ENCODE measurements at places on chromosomes 12 and 14. TPM values are rescaled to one million over a fixed set of nuclear protein-coding genes. Genes with fewer than 3 reads are reported as not detected.

The RPS6KL1 gene
- 1.2 TPM for total RNA-seq

The TCL1B gene
- not detected for total RNA-seq

The STYX gene
- total RNA-seq: 13.1 TPM

The PLEKHH1 gene
- total RNA-seq: 0.33 TPM

The USP44 gene
- total RNA-seq: 27.4 TPM

The HOXC10 gene
- not detected for total RNA-seq

The PZP gene
- not detected for total RNA-seq

The PLEKHG7 gene
- not detected for total RNA-seq

The RBM19 gene
- total RNA-seq: 15.4 TPM

The MYL6B gene
- total RNA-seq: 98.6 TPM

The SLC4A8 gene
- 3.3 TPM for total RNA-seq

- no peak for DNase-seq
These were observed 747.3 kb downstream of the NRXN3 start for GRCh38 chr14:78917462-78917861.

DNA sequence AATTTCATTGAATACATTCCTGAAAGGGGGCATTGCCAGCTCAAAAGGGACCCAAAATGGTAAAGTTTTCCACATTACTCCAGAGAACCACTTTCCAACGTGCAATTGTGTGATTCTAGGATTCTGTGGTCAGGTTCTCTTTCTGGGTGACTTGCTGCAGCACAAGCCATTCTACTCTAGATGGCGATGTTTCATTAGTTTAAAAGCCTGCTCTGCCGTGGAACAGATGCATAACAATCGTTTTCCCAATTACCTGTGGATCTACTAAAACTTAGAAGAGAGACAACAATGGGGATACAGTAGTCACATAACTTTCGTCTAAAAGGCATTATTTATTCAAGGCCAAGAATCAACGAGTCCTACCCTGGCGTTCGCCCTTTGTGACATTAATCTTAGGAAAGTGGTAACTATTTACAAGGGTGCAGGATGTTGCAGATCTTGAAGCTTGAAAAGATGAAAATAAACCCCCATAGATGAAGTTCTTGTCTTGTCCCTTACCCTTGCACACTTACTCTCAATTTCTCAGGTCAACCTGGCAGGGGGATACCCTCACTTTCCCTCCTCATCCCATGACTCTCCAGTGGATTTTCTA, 400.9 kb downstream of the SNAPC1 start:
- DNase-seq: peak; percentile 69

GRCh38 chr14:56124327-56124726, 6.1 kb downstream of the PELI2 start:
- peak; percentile 42 for DNase-seq

GRCh38 chr12:57473392-57473791, 6.3 kb downstream of the ARHGAP9 start:
- no peak for DNase-seq

DNA sequence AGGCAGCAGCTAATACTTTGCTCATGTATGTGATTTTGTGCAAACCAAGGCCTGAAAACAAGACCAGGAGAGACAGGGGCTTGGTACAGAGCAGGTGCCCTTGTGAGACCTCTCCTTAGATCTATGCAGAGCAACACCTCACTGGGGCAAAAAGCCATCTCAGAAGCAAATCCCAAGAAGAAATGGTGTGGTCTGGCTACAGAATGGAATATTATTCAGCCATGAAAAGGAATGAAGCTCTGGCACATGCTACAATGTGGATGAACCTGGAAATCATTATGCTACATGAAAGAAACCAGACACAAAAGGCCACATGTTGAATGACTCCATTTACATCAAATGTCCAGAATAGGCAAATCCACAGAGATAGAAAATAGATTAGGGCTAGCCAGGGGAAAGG, 61.6 kb downstream of the KDM2B start:
- DNase-seq: no peak

- DNase-seq: no peak
These were observed 99.4 kb upstream of the PLEKHA5 start for GRCh38 chr12:19030180-19030579.

DNA sequence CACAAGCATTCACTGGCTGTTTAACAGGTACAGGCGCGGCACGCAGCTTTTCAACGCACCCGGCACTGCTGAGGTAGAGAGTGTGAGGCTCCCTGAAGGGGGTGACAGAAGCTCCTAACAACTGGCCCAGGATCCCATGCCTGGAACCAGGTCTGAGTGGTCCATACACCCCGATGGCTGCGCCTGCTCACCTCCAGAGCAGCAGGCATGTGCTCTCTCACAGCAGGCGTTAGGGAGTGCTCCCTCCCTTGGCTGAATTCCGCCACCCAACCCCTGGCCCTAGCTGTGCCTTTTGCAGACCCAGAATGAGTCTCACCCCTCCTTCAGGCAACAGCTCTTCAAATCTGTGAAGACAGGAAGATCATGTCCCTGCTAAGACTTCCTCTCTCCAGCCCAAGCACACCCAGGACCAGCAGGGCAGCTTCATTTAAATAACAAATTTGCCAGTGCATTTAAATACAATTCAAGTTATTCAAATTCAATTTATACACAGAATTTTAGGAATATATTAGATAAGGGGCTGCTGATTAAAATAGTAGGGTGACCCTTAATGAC, 86.0 kb downstream of the SETD3 start:
- DNase-seq: no peak

DNA sequence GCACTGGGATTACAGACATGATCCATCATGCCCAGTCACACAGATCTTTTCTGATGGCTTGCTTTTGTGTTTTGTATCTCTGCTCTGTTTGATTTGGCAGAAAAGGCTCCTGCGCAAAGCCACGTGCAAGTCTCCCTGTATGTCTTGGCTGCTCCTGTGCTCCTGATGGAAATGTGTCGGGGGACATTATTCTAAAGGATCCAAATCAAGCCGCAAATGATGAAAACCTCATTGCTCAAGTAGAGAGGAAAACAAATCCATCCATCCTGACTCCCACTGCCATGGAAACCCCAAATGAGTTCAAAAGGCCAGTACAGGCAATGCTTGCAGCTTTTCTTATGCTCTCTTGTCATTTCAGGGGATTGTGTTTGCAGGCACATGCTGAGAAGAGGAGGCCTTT, 93.8 kb downstream of the NDUFA12 start:
- no peak for DNase-seq

GRCh38 chr12:10722905-10723746, at the start of gene YBX3:
YBX3 (minus strand) TSS chr12:10723323; CDS start chr12:10723111, 212 bp downstream.
- peak; percentile 80 for DNase-seq

GRCh38 chr12:125687403-125687802, 622.2 kb downstream of the AACS start:
- no peak for DNase-seq

DNA sequence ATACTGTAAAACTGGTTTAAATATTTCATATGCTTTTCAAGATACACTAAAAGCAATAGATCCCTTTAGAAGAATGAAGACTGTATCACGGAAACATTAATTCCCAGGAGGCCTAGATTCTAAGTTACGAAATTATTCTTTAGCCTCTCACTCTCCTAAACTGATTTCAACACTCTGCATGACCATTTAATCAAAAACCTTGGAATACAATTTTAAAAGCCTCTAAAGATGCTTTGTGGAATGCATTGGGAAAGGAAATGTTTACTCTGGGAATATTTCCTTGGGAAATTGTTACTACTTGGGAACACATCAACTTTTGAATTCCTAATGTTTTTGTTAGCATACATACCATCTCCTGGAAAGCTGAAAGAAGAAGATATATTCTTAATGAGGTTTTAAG, 255.7 kb upstream of the FAR2 start:
- peak; percentile 18 for DNase-seq

- peak; percentile 75 for DNase-seq
These were observed 90.4 kb downstream of the IRF2BPL start for GRCh38 chr14:76938092-76938500.

- DNase-seq: no peak
These were observed 23.9 kb upstream of the C14orf180 start for GRCh38 chr14:104555430-104556255.

DNA sequence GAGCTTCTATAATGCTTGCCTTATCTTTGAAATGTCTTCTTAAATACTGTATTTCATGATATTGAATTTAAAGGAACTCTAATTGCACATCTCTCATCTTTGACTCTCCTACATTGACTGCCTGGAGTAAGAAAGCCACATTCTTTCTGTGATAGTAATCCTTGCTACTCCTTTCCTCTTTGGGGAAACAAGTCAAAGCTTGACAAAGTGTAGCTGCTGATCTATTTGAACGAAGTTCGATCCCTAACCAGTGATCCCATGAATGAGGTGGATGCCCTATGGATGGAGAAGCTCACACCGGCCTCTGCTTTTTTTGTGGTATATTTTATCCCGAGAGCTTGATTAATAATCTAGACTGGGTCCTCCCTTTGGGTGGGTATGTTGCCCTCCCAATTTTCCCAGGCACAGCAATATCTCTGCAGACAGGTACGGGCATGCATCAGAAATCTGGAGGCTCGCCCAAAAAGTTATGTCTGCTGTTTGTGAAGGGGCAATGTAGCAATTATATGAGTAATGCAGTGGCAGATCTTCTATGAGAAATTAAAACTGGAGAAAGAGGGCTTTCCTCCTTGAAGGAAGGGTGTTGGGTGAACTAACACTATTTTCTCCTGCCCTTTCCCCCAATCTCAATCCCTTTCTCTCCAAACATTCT, 163.0 kb upstream of the FRMD6 start:
- DNase-seq: peak; percentile 43

DNA sequence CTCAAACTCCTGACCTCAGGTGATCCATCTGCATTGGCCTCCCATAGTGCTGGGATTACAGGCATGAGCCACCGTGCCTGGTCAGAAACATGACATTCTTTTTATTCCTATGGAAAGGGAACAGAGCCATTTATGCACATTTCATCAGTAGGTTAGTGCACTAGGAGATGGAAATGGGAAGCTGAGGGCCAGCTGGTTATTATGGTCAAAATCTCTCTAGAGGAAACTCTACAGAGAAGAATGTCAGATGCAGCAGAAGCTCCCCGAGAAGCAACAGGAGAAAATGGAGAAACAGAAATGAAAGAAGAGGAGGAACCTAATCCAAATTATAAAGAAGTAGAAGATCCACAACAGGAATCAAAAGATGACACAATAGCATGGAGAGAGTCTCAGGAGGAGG, 2.7 kb downstream of the CFAP251 start:
- no peak for DNase-seq

GRCh38 chr14:38838049-38838978, 264.7 kb downstream of the SEC23A start:
- DNase-seq: no peak

GRCh38 chr14:101508948-101509729, 52.2 kb upstream of the DIO3 start:
- DNase-seq: no peak

DNA sequence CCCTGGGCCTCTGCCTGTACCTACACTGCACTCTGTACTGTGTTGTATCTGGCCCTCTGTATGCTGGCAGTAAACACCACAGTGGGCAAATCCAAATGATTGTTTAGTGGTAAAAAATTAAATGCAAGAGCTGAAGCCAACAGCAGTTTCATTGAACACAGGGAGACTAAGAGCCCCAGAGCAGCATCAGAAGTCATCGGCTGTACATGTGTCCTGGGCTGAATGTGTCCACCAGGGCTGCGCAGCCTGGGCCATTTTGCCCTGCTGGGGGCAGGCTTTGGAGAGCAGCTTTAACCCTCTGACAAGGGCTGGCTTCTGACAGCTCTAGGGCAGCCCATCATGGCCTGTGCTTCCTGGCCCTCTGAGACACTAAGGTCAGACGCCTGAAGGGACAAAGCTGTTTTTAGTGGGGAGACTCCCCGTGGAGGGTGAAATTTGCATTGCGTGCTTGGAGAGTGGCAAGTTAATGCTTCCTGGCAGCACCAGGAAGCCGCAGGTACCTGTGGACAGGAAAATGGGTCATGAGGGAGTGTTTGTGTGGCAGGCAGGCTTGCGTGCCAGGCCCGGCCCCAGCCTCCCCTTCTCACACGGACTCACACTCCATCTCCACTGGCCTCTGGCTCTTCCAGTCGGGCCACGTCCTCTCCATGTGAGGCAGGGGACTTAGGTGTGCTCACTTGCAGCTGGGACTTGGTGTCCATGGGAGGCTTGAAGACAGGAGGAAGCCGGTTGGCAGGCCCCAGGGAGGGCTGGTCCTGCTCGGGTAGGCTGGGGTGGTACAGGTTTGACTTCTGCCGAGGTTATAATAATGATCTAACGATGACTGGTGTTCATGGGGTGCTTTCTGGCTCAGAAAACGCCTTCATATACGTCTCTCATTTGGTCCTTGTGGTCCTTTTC, 150.1 kb downstream of the TSPAN9 start:
- DNase-seq: no peak

DNA sequence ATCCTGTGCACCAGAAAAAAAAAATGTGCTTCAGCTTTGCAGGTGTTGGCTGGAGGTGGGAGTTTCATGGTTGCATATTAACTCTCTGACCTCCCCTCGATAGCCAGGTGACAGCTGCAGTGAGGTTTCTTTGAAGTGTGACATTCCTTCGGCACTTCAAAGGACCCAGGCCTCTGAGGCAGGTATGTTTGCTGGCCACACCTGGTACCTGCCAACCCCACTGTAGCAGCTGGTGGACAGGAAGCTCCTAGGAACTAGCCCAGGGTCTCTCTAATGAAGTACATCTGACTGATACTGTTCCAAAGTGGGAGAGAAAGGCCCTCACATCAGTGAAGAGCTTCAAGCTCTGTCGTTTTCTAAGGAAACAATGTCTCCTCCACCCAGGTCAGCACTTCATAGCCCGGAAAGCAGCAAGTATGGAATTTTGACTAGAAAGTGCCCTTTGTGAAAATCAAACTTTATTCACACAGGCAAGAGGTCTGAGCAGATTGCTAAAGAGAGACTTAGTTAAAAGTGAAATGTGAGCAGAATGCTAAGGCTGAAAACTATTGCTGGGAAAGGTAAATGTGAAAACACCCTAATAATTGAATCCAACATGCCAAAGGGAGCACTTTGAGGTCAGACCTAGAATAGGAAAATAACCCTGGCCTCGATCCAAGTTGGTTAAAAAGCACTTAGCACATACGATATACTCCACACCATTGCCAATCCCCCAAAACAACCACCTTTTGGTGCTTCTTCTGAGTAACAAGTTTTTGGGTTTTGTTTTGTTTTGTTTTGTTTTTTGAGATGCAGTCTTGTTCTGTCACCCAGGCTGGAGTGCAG, 71.3 kb downstream of the PHLDA1 start:
- DNase-seq: no peak

GRCh38 chr14:75147423-75148071, 20.7 kb upstream of the NEK9 start:
- peak; percentile 84 for DNase-seq

- peak; percentile 88 for DNase-seq
These were observed 248.6 kb upstream of the KRR1 start for GRCh38 chr12:75759842-75760572.

GRCh38 chr12:57965766-57966165, 24.4 kb downstream of the ATP23 start:
- DNase-seq: no peak

- DNase-seq: no peak
These were observed 101.9 kb downstream of the RFLNA start for GRCh38 chr12:124396544-124397398.

GRCh38 chr14:98896449-98896848, 375.5 kb downstream of the BCL11B start:
- no peak for DNase-seq

- no peak for DNase-seq
These were observed 24.0 kb upstream of the DIO3 start for GRCh38 chr14:101537286-101537685.

GRCh38 chr12:7012024-7012607, 6.2 kb downstream of the LPCAT3 start:
- DNase-seq: no peak

Data from fibroblast of lung (primary cell).